ENCODE measurements at places on chromosomes 12 and 14.

GRCh38 chr12:33988913-33989312, 33.4 kb upstream of the ALG10 start:
- no peak for DNase-seq

DNA sequence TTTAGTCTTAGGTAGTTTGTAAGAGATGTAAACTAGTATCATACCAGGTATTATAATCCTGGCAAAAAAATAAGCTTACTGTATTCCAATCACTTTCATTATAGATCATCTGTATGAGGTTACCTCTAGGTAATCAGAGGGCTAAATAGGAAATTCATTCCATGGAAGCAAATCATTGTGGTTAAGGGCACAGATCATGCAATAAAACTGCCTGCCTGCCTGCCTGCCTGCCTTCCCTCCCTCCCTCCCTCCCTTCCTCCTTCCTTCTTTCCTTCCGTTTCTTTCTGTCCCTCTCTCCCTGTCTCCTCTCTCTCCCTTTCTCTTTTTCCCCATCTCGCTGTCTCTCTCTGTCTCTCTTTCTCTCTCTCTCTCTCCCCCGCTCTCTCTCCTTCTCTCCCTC, 3.2 kb upstream of the CLEC9A start:
- no peak for DNase-seq

GRCh38 chr12:42261708-42262107, 23.7 kb upstream of the YAF2 start:
- no peak for DNase-seq

DNA sequence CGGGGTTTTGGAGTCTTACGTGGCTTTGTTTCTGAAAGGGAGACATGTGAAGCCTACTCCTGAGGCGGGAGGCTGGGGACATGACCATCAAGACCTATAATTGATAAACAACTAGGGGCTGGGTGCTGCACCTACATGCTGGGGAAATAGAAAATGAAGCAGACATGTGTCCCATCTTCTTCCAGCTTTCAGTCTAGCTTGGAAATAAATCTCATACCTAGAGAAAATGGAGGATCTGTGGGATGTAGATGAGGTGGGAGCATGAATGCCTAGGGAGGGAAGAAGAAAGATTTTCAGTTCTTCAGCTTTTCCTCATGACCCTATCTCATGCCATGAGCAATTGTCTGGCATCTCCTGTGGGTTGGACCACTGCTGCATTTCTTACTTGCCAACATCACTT, 22.1 kb downstream of the EMP1 start:
- DNase-seq: no peak

GRCh38 chr12:14366209-14367039, 942 bp downstream of the ATF7IP start:
- peak; percentile 46 for DNase-seq

- no peak for DNase-seq
Observed at GRCh38 chr14:54170301-54170700, 213.7 kb upstream of the BMP4 start.

DNA sequence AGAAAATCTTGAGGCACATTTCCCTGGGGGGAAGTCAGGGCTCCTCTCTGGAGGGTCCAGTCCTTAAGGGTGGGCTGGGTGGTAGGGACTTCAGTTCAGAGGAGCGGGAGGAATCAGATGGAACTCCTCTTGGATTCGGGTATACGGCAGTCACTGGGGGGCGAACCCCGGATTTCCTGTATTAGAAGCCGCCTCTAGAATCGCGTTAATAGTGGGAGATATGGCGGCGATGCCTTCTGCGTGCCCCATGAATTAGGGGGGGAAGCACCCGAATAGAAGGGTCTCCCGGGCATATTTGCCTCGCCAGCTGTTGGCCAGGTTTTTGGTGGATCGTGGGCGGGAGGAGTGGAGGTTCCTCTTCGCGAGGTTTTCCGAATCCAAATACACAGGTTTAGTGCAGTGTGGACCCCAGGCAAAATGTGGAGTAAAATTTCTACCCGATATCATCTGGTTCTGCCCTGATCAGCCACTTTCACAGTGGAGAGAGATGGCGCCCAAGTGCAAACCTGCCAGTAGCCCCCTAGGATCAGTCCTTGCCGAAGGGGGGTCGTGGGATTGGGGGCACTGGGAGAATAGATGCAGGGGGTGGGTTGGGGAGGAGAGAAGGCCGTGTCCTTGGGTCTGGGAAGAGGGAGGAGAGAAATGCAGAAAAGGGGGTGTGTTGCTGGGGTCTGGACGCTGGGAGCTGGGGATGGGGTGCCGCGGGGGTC, 628 bp downstream of the MEG3 start:
- DNase-seq: no peak

GRCh38 chr14:96088911-96089310, 49.7 kb downstream of the C14orf132 start:
- DNase-seq: no peak

- no peak for DNase-seq
Observed at GRCh38 chr14:64081174-64081746, 212.9 kb downstream of the ESR2 start.

Data from NCI-H1694 (cell line).